Fibroblast of skin of abdomen (primary cell): ENCODE measurements at places on chromosomes 5 and 9.

GRCh38 chr5:106393276-106393675, 1277.5 kb downstream of the EFNA5 start:
- no peak for DNase-seq

DNA sequence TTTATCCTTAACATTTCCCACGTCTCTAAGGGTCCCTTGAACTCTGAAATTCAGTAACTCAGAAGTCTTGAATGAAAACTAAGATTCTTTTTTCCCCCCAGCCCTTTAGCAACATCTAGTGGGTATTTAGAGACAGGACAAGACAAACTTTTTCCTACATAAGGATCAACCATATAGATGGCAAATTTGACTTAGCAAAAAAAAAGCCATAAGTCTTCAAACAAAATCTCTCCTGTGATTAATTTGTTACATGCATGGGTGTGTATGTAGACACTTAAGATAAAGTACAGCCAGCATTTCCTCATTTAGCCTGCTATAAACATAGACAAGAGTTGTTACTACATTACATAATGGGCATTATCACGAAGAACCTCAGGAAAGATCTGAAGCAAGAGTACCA, 29.1 kb upstream of the ANKRD31 start:
- DNase-seq, result peak; percentile 16

- no peak for DNase-seq
These were observed 116.7 kb upstream of the SLIT3 start for GRCh38 chr5:169417676-169418075.

GRCh38 chr9:16236311-16236710, 634.2 kb downstream of the BNC2 start:
- peak; percentile 93 for DNase-seq

- DNase-seq, result no peak
These were observed 3.8 kb downstream of the SPRY4 start for GRCh38 chr5:142320851-142321560.

DNA sequence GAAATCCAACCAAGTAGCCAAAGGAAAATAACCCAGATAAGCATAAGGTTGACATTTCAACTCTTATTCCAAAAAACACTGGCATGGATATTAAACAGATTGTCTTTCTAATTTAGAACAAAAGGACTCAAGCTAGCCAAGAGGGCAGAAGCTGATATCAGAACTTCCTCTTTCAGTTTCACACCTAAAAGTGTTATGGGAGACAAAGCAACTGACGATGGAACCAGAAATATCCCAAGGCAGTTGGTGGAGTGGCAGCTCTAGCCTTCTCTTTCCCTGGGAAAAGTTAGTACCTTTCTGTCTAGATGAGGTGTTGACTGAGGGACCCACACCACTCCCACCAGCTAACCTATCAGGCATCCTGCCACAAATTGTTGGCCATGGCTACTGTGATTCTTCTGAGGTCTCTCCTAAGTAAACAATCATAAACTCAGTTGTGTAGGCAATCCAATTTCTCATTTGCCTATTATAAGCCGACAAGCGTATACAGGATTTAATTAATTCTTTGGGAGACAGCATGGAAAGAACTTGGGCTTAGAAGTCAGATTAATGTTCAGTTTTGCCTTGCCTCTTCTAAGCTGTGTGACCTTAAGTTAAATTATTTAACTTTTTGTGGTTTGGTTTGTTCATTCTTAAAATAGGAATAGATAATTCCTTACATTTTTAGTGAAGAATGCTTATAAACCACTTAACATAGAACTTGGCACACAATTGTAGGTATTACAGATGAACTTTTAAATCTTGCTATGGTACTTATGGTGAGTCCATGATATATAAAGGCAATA, 110.9 kb upstream of the ADAMTSL1 start:
- DNase-seq, result peak; percentile 88

- DNase-seq, result no peak
These were observed 12.8 kb upstream of the SPATA24 start for GRCh38 chr5:139416651-139417050.

GRCh38 chr9:76916231-76916630, 10.3 kb upstream of the PRUNE2 start:
- DNase-seq, result no peak

GRCh38 chr5:132816554-132816953, 3.5 kb downstream of the SOWAHA start:
- no peak for DNase-seq

- DNase-seq, result peak; percentile 54
These were observed 9.0 kb upstream of the ZSWIM6 start for GRCh38 chr5:61322738-61323725.

DNA sequence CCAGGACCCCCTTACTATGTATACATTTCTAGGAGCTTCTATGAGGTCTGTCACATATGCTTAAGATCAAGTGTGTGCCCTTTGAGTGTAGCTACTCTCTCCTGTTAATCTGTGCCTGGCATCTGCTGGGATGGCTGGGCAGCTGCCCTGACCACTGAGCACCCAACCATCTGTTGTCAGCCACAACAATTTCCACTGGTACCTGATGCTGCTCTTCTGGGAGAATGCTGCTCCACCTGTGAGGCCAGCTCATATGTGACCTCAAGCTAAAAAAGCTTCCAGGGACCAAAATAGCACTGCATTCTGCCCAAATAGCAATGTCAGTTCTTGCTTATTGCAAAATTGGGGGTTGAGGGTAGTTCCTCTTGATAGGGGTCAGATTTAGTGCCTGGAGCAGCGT, 595.6 kb downstream of the RAB3C start:
- DNase-seq, result no peak

DNA sequence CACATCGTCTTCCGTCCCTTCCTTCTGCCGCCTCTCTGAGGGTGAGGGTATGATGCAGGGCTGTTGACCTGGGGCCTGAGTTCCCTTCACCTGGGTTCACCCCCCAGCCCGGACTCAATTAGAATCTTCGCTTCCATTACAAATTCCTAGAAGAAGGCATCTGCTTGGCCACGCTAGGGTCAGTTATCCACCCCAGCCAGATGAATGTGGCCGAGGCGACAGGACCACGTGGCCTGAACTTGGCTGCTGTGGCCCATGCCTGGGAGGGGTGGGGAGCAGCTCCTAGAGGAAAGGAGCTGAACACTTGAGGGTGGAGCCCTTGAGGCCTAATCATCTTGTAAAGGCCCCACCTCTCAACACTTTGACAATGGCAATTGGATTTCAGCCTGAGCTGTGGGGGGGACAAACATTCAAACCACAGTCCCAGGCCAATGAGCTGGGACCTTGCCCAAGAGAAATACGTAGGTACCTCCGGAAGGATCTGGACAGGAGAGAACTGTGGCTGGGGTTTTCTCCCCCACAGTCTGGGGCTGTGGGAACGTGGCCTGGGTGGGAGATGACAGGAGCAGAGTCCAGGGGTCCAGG, 90.6 kb upstream of the ADAMTS2 start:
- no peak for DNase-seq

GRCh38 chr5:138238034-138238433, 24.9 kb upstream of the CDC23 start:
- DNase-seq, result no peak

DNA sequence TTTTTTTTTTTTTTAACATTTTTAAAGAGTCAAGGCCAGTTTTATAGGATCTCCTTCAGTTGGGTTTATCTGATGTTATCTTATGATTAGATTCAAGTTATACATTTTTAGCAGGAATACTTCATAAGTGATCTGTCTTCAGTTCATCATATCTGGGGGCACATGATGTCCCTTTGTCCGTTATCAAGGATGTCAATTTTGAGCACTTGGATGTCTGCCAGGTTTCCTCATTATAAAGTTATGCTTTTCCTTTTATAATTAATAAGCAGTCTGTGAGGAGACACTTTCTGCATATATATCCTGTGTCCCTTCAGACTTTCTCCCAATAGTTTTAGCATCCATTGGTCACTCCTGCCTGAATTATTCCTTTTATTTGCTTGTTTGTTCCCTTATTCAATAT, 11.8 kb downstream of the HDHD3 start:
- DNase-seq, result no peak

GRCh38 chr5:151808451-151809169, 36.9 kb downstream of the G3BP1 start:
- peak; percentile 21 for DNase-seq

- DNase-seq, result no peak
These were observed 866.4 kb upstream of the C9orf72 start for GRCh38 chr9:28439688-28440087.

DNA sequence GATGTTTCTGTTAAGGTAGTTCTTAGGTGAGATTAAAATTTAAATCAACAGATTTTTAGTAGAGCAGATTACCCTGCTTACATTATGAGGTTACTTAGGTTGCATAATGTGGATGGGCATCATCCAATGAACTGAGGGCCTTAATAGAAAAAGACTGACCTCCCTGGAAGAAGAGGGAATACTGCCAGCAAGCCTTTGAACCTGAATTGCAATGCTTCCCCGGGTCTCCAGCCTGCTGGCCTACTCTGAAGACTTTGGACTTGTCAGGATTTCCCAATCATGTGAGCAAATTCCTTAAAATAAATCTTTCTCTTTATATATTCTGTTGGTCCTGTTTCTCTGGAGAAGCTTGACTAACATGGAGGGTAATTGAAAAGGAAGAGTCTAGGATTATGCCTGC, 542.1 kb upstream of the ARRDC3 start:
- no peak for DNase-seq

DNA sequence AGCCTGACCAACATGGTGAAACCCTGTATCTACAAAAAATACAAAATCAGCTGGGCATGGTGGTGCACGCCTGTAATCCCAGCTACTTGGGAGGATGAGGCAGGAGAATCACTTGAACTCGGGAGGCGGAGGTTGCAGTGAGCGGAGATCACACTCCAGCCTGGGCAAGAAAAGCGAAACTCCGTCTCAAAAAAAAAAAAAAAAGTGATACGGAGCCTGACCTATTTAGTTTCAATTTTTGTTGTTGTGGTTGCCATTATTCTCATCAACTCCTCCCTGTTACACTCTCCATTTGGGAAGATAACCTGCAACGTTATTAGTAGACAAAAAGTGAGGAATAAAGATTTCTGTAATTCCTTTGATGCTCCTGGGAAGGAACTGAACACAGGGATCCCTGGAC, 1.3 kb downstream of the STOM start:
- DNase-seq, result no peak

DNA sequence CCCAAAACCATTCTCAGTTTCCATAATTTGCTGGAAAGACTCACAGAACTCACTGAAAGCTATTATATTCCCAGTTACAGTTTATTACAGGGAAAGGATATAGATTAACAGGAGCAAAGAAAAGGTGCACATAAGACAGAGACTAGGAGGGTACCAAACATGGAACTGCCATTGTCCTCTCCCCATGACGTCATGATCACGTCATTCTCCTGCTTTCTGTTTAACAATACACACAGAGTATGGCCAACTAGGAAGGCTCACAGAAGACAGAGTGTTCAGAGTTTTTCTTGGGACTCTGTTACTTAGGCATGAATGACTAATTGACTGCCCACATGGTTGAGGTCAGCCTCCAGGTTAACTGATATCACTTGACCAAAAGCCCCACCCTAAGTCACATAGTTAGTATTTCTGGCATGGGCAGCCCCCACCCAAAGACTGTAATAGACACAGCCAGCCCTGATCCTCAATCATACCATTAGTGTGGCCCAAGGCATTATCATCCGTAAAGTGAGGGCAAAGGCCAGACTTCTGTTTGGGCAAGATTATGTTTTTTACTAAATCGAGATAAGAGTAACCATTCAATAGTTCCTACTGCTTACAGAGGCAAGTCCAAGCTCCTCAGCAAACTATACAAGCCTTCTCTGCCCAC, 353.5 kb upstream of the POU5F2 start:
- DNase-seq, result no peak

GRCh38 chr5:73299665-73300336, 126.8 kb downstream of the TMEM174 start:
- peak; percentile 62 for DNase-seq
